OCI-M1 (cell line): ENCODE measurements at places on chromosomes 5 and 9.
A peak's percentile ranks its signal among the peaks of the same experiment; 100 is the strongest.

- DNase-seq, result peak; percentile 17
Measured at GRCh38 chr5:36928947-36929346, 52.4 kb downstream of the NIPBL start.

- no peak for DNase-seq
Measured at GRCh38 chr5:4511996-4512656, 628.0 kb upstream of the ADAMTS16 start.

DNA sequence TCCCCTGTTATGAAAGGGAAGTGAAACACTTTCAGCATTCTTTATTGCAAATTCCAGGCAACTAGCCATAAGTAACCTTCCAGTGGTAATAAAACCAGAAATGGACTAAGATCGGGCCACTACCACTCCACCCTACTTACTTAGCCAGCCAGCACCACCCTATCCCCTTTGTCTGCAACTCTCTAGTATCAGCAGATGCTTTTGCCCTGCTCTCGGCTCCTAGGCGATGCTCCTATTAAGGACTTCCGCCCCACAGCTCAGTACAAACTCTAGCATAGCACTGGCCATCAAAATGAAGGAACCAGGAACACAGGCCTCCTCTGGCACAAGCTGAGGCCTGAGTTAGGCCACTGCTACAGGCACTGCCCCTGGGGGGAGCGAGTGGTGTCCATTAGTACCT lies 81.2 kb downstream of the GLDC start:
- DNase-seq, result no peak

GRCh38 chr9:124285903-124286291 lies 28.1 kb downstream of the NEK6 start:
- peak; percentile 81 for DNase-seq

DNA sequence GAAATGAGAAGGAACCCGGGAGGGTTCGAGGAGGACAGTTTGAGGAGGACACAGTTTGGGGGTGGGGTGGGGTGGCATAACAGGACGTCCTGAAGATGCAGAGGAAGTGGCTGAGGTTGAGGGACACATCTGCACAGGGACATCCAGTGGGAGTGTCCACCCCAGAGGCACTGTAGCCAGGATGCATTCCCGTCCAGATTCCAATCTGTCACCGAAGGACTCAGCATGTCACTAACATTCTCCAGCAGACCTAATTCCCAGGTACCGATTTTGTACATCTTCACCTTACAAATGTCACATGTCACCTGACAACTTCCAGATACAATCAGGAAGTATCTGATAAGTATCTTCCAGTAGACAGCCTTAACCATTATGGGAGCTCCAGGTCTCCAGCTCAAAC lies 42.6 kb downstream of the EPB41L4B start:
- no peak for DNase-seq

DNA sequence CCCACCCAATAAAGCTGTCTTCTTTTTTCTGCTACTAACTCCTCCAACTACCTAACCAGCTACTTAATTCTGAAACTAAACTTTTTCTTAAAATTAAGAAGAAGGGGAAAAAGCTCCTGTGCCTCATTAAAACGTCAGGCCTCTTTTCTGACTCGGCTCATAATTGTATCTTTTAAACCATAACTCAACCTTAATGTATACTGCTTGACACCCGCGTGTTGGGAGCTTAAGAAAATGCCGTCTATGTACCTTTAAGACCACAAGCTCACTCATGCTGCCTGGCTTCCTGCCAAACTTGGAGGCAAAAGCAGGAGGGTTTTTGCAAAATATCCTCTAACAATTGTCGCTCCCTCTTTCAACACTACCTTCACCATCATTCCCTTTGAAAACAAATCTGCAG lies 5.0 kb downstream of the EBF1 start:
- peak; percentile 90 for DNase-seq

DNA sequence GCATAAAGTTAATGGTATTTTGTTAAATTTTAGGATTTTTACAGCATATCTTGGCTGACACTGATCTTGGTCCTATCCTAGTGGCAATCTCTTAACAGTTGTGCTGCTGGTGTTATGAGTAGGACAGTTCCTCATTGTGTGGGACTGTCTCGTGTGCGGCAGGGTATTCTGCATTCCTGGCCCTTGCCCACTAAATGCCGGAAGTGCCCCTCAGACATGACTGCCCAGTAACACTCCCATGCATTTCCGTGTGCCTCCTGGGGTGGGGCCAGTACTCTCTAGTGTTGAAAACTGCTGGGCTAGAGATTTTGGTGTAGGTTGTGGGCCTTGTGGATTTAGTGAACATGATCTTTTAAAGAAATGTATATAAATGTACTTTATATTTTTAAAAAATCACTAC lies 227.1 kb upstream of the DMRT1 start:
- peak; percentile 21 for DNase-seq

DNA sequence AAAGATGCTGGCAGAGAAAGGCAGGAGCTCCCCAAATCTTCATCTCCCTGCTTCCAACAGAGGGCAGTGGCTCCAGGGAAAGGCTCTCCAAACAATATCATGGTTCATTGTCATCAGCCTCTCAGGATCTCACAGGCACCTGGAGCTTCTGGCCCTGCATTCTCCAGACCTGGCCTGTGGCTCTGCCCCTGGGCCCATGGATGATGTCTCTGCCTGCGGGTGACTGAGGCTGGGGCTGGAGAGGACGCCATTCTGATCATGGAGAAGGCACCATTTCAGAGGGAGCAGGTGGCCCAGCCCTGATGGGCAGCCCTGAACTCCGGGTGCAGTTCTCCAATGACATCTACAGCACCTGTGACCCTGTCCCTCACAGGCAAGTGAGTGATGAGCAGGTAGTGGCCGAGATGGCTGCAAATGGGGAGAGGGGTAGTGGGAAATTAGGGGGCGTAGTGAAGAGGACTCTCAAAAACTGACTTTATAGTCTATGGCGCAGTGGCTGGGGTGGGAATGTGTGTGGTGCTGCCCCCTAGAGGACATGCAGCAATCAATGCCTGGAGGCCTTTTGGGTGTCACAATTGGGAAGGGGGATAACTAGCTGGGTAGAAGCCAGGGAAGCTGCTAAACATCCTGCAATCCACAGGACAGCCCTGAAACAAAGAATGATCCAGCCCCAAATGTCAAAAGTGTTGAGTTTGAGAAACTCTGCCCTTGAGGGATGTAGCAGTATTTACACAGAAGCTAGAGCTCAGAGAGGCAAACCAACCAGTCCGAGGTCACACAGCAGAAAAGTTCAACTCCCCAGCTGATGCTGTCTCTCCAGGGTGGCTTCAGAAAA lies 3.2 kb downstream of the SH3PXD2B start:
- peak; percentile 33 for DNase-seq

- peak; percentile 50 for DNase-seq
Measured at GRCh38 chr5:131633830-131634229, 1.2 kb downstream of the RAPGEF6 start.
